ENCODE measurements at places on chromosomes 16 and 17. TPM values are rescaled to one million over a fixed set of nuclear protein-coding genes. Genes with fewer than 3 reads are reported as not detected.

The ZNF23 gene
- 9.6 TPM for total RNA-seq

DNA sequence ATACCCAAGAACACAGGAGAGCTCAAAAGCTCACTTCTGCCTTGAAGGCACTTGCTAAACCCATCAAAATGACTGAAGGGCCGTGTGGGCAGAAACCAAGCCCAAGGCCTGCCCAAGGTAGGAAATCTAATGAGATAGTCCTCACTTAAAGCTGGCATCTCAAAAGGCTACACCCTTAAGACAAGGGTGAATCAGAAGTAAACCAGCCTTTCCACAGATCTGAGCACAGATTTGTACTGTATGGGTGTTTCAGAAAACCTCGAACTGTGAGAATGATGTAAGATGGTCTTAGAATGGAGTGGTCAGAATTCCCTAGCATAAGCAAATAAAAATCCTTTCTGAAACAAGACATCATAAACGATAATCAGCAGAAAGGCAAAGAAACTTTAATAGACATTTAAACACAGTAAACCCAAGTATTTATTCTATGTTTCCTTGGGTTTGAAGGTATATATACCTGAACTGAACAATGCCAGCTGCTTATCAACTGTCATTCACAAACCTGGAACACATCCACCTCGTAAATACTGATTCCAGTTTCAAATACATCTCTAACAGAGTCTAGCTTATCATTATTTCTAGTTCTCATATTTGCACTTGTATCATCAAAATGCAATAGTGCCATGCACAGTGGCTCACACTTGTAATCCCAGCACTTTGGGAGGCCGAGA is 37.8 kb downstream of the GLG1 start:
- no peak overlapping the region for H3K27ac ChIP-seq
- peaks cover 37% of the 10 kb centered on the region for H3K4me1 ChIP-seq
- DNase-seq, result no peak
- H3K4me3 ChIP-seq, result no peak overlapping the region

The KRT33A gene
- total RNA-seq, result not detected

GRCh38 chr17:81891303-81891552 is 158 bp downstream of the ALYREF start:
- no peak for DNase-seq
- H3K27me3 ChIP-seq, result no peaks in the 10 kb centered on the region
- peaks cover 40% of the 10 kb centered on the region for H3K36me3 ChIP-seq
- peak overlapping the region; percentile 88 for H3K4me3 ChIP-seq

The RNF112 gene
- total RNA-seq, result 4.9 TPM

DNA sequence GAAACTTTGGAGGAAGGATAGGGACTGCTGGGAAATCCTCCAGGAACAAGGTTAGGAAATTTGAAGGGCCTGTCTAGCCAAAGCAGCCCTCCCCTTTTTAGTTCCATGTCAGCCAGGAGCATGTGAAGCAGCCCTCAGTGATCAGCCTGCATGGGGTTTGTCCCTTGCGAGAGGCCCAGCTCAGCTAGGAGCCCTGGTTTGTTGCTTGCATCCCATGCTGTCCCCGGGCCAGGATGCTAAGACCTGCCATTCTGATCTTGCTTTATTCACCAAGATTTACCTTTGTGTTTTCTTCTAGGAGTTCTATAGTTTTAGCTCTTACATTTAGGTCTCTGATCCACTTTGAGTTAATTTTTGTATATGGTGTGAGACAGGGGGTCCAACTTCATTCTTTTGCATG is 27.6 kb downstream of the CLUAP1 start:
- no peak overlapping the region for H3K4me3 ChIP-seq
- DNase-seq, result no peak
- no peak overlapping the region for H3K27ac ChIP-seq
- H3K36me3 ChIP-seq, result peaks cover 47% of the 10 kb centered on the region
